ENCODE measurements at places on chromosomes 13 and 19.

GRCh38 chr19:46546194-46546896 is 50.7 kb upstream of the PNMA8B start:
- H3K36me3 ChIP-seq = no peaks in the 10 kb centered on the region
- no peak overlapping the region for H3K27ac ChIP-seq
- peak overlapping the region; percentile 39 for H3K4me3 ChIP-seq
- DNase-seq = peak; percentile 91
- no peaks in the 10 kb centered on the region for H3K27me3 ChIP-seq

- H3K27ac ChIP-seq = no peak overlapping the region
- no peaks in the 10 kb centered on the region for H3K36me3 ChIP-seq
- H3K4me1 ChIP-seq = no peaks in the 10 kb centered on the region
- DNase-seq = no peak
- no peaks in the 10 kb centered on the region for H3K27me3 ChIP-seq
Observed at GRCh38 chr13:104595511-104595910, 1529.3 kb upstream of the SLC10A2 start.

GRCh38 chr13:29922896-29923295 is 72.5 kb upstream of the UBL3 start:
- H3K27ac ChIP-seq = no peak overlapping the region
- DNase-seq = no peak
- H3K36me3 ChIP-seq = no peaks in the 10 kb centered on the region
- peaks cover 39% of the 10 kb centered on the region for H3K4me1 ChIP-seq
- no peaks in the 10 kb centered on the region for H3K27me3 ChIP-seq

DNA sequence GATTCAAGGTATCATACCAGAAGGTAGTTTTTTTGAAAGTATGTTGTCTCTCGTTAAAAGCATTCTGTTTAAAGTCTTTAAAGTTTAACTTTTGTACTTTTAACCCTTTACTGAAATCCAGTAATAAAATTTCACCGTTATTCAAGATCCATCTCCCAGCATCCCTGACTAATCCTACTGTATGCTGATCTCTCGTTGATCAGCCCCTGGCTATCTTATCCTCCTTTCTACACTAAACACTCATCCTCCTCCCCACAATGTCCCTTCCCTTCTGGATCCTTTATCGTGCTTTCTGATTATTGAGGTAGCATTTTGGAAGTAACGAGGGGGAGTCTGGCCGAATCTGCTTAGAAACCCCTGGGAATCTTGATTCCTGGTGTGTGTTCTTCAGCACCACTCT is 1.3 kb downstream of the TPP2 start:
- H3K36me3 ChIP-seq = peaks cover 2% of the 10 kb centered on the region
- H3K4me1 ChIP-seq = peaks cover 2% of the 10 kb centered on the region

GRCh38 chr13:93411186-93411680 is 184.6 kb downstream of the GPC6 start:
- H3K27ac ChIP-seq = no peak overlapping the region
- DNase-seq = no peak
- H3K27me3 ChIP-seq = no peaks in the 10 kb centered on the region
- H3K4me1 ChIP-seq = no peaks in the 10 kb centered on the region
- no peaks in the 10 kb centered on the region for H3K36me3 ChIP-seq

DNA sequence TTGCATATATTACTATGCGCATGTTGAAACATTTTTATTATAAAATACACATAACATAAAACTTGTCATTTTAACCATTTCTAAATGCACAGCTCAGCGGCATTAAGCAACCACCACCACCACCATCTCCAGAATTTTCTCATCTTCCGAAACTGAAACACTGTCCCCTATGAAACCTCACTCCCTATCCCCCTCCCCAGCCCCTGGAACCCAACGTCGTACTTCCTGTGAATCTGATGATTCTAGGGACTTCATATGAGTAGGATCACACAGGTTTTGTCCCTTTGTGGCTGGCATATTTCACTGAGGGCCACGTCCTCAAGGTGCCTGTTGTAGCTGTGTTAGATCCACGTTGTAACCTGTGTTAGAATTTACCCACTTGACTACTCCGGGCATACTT is 716 bp upstream of the MAP2K2 start:
- no peak overlapping the region for H3K27ac ChIP-seq
- DNase-seq = no peak
- no peaks in the 10 kb centered on the region for H3K27me3 ChIP-seq
- peak overlapping the region; percentile 58 for H3K4me3 ChIP-seq
- no peaks in the 10 kb centered on the region for H3K36me3 ChIP-seq
- peaks cover 6% of the 10 kb centered on the region for H3K4me1 ChIP-seq

GRCh38 chr13:73975767-73976166 is 158.4 kb downstream of the KLF12 start:
- H3K27me3 ChIP-seq = no peaks in the 10 kb centered on the region
- H3K36me3 ChIP-seq = no peaks in the 10 kb centered on the region
- H3K4me3 ChIP-seq = no peak overlapping the region
- H3K27ac ChIP-seq = no peak overlapping the region

GRCh38 chr13:33193428-33193974 is 92.1 kb downstream of the STARD13 start:
- no peaks in the 10 kb centered on the region for H3K27me3 ChIP-seq
- H3K4me3 ChIP-seq = no peak overlapping the region
- DNase-seq = no peak
- H3K36me3 ChIP-seq = no peaks in the 10 kb centered on the region

- no peaks in the 10 kb centered on the region for H3K36me3 ChIP-seq
- DNase-seq = peak; percentile 62
- no peak overlapping the region for H3K4me3 ChIP-seq
- H3K4me1 ChIP-seq = no peaks in the 10 kb centered on the region
Observed at GRCh38 chr13:31951215-31951678, 80.3 kb upstream of the FRY start.

GRCh38 chr13:80361883-80362327 is 21.0 kb upstream of the SPRY2 start:
- H3K4me1 ChIP-seq = peaks cover 5% of the 10 kb centered on the region
- no peaks in the 10 kb centered on the region for H3K36me3 ChIP-seq
- no peaks in the 10 kb centered on the region for H3K27me3 ChIP-seq
- no peak overlapping the region for H3K27ac ChIP-seq

DNA sequence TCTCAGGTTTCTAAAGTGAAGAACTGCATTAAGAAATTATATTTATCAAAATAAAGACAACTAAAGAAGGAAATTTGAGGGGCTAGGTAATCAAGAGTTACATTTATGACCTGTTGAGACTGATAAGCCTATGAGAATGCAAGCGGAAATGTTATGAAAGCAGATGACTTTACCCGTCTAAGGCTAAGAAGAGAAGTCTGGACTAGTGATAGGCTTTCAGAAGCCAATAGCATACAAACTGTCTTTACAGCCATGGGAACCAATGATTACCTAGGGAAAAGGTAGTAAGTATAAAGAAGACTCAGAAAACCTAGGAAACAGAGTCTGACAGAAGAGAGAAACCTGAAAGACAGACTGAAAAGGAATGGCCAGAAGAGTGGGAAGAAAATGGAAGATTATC is 11.2 kb downstream of the TSC22D1 start:
- H3K27ac ChIP-seq = no peak overlapping the region
- no peaks in the 10 kb centered on the region for H3K27me3 ChIP-seq
- H3K4me1 ChIP-seq = peaks cover 3% of the 10 kb centered on the region
- no peak for DNase-seq

GRCh38 chr13:45865414-45865813 is 13.9 kb upstream of the SIAH3 start:
- no peaks in the 10 kb centered on the region for H3K4me1 ChIP-seq
- H3K27me3 ChIP-seq = no peaks in the 10 kb centered on the region
- no peaks in the 10 kb centered on the region for H3K36me3 ChIP-seq
- H3K27ac ChIP-seq = no peak overlapping the region

- DNase-seq = no peak
- no peak overlapping the region for H3K27ac ChIP-seq
- no peaks in the 10 kb centered on the region for H3K4me1 ChIP-seq
- H3K36me3 ChIP-seq = peaks cover 35% of the 10 kb centered on the region
- H3K4me3 ChIP-seq = no peak overlapping the region
- no peaks in the 10 kb centered on the region for H3K27me3 ChIP-seq
Observed at GRCh38 chr19:10120538-10121189, 965 bp upstream of the EIF3G start.

- H3K4me1 ChIP-seq = no peaks in the 10 kb centered on the region
- no peak overlapping the region for H3K27ac ChIP-seq
- H3K27me3 ChIP-seq = no peaks in the 10 kb centered on the region
- peak; percentile 31 for DNase-seq
Observed at GRCh38 chr13:95201814-95202651, 99.2 kb downstream of the ABCC4 start.

DNA sequence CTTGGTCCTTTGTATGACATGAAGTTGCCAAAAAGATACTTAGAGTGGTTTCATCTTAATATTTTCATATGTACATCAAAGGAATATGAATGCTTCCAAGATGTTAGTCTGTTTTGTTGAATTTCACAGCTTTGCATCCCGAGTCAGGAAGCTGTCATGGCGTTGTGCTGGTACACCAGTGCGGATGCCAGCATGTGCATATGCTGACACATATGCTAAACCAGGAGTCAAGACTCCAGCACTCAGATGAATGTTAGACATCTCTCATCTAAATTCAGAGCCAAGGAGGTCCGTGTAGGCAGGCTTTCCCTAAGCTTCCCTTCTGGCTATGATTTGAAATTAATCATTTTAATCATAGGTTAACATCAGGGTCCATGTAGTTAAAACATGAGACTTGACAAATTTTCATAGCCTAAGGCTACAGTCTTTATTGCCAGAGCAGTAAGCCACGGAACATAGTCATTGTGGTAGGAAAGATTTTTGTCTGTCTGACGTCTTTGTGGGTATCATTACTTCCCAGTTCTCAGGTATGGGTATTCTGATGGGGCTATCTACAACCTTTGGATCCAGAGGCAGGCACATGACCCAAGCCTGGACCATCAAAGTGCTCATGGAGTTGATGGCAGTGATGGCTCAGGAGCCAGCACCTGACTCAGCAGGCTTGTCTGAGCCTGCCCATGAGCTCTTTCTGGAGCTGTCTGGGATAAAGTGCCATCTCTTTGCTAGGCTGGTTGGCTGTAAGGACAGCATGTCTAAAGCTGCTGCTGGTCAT is 246.1 kb downstream of the KCNRG start:
- no peak for DNase-seq
- no peak overlapping the region for H3K27ac ChIP-seq
- no peaks in the 10 kb centered on the region for H3K27me3 ChIP-seq
- no peak overlapping the region for H3K4me3 ChIP-seq
- no peaks in the 10 kb centered on the region for H3K36me3 ChIP-seq
- H3K4me1 ChIP-seq = no peaks in the 10 kb centered on the region

DNA sequence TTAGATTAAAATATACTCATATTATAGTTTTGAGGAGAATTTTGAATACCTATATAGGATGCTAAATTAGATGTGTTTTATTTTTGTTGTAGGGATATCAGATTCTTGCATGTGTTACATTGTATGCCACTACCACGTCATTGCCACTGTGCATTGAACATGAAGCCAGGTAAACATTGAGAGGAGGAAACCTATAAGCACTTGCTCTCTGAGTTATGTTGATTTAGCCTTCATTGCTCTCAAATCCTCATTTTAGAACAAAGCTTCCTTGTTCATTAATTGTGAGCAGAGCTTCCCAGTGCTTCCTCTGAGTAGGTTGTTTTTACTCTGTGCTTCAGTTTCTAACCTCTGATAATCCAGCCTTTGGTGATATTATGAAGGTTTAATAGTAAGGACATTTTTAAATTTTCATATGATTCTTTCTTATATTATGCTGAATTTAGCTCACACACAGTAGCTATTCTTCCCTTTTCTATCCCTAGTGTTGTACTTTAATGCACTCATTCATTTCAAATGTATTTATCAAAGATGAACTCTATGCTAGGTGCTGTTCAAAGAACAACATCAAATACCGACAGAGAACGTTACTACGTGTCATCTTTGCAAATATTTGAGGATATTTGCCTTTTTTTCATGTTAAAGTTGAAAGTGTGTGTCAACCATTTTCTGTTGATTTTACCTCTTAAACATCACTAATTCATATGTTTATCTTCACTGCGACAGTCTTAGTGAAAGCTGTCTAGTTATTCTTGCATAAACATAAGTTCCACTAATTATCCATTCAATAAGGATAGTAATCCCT is 1448.0 kb upstream of the MIR17HG start:
- H3K36me3 ChIP-seq = no peaks in the 10 kb centered on the region
- no peak overlapping the region for H3K4me3 ChIP-seq
- H3K27ac ChIP-seq = no peak overlapping the region
- H3K27me3 ChIP-seq = no peaks in the 10 kb centered on the region

DNA sequence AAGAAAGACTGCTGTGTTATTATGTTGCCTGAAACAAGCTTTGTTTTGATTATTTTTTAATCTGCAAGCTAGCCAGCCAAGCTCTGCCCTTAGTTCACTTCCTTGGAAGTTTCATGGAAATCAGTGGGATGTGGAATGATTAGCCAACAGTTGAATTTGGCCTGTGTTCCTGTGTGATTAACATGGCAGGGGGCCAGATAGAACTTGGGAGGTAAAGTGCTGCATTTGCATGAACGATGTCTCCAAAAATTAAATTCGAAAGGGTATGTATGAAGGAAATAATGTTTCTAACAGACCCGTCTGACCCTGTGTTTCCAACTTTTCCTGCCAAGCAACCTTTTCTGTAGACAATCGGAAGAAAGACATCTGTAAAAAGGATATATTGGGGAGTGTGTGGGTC is 32.2 kb downstream of the UFM1 start:
- no peaks in the 10 kb centered on the region for H3K27me3 ChIP-seq
- DNase-seq = no peak
- no peak overlapping the region for H3K4me3 ChIP-seq
- H3K27ac ChIP-seq = no peak overlapping the region
- H3K4me1 ChIP-seq = no peaks in the 10 kb centered on the region
- H3K36me3 ChIP-seq = no peaks in the 10 kb centered on the region

GRCh38 chr19:16377521-16377920 is 52.9 kb downstream of the KLF2 start:
- no peak overlapping the region for H3K27ac ChIP-seq
- no peak overlapping the region for H3K4me3 ChIP-seq
- H3K4me1 ChIP-seq = peaks cover under 1% of the 10 kb centered on the region
- DNase-seq = no peak
- H3K27me3 ChIP-seq = no peaks in the 10 kb centered on the region

- no peaks in the 10 kb centered on the region for H3K27me3 ChIP-seq
- DNase-seq = no peak
- no peak overlapping the region for H3K4me3 ChIP-seq
- no peak overlapping the region for H3K27ac ChIP-seq
- H3K4me1 ChIP-seq = no peaks in the 10 kb centered on the region
Observed at GRCh38 chr13:74555651-74556420, 421.6 kb upstream of the KLF12 start.

DNA sequence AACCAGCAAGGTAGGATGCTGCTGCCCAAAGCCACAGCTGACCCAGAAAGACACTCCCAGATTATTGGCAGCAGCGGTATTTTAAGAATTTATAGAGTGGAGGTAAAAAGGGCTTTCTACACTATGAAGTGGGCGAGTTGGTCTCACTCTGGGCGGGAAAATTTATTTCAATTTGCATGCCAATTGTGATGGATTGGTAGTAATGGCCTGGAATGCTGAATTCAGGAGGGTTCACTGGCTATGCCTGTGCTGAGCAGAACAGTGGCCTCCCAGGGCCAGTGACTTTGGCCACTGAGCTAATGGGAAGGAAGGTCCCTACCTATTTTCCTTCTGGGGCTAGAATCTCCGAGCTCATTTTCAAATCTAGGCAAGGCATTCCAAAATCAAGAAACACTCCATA is 243.5 kb downstream of the TSHZ3 start:
- no peak overlapping the region for H3K27ac ChIP-seq
- no peak for DNase-seq
- H3K4me3 ChIP-seq = no peak overlapping the region
- H3K27me3 ChIP-seq = no peaks in the 10 kb centered on the region

GRCh38 chr13:46899801-46900200 is 2.9 kb upstream of the HTR2A start:
- no peaks in the 10 kb centered on the region for H3K27me3 ChIP-seq
- no peaks in the 10 kb centered on the region for H3K4me1 ChIP-seq
- H3K36me3 ChIP-seq = no peaks in the 10 kb centered on the region
- H3K4me3 ChIP-seq = no peak overlapping the region
- no peak overlapping the region for H3K27ac ChIP-seq

- DNase-seq = no peak
- H3K36me3 ChIP-seq = no peaks in the 10 kb centered on the region
- peaks cover 33% of the 10 kb centered on the region for H3K27me3 ChIP-seq
- no peaks in the 10 kb centered on the region for H3K4me1 ChIP-seq
Observed at GRCh38 chr19:290372-291005, 714 bp downstream of the PLPP2 start.
